ENCODE measurements at places on chromosomes 2 and 18. TPM values are rescaled to one million over a fixed set of nuclear protein-coding genes. Genes with fewer than 3 reads are reported as not detected.

- DNase-seq, result no peak
These were observed 9.1 kb downstream of the HSBP1L1 start for GRCh38 chr18:79973517-79973916.

DNA sequence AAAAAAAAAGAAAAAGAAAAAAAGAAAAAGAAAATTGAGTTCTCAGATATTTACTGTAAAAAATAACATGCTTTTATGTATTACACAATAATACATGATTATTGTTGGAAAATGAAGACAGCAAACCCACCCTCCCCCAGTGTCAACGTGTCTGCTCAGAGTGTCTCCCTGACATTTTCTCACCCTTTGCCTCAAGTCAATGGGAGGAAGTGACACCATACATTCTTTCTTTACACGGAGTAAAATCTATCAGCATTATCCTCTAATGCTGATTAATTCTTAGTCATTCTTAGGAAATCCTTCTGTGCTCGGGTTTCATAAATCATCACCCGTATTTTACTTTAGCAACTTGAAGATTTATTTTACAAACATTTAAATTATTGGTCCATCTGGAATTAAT is 32.0 kb downstream of the CTAGE1 start:
- no peak for DNase-seq

- no peak for DNase-seq
These were observed 260.0 kb upstream of the FN1 start for GRCh38 chr2:215695861-215696260.

GRCh38 chr18:4193086-4193485 is 262.0 kb downstream of the DLGAP1 start:
- no peak for DNase-seq

DNA sequence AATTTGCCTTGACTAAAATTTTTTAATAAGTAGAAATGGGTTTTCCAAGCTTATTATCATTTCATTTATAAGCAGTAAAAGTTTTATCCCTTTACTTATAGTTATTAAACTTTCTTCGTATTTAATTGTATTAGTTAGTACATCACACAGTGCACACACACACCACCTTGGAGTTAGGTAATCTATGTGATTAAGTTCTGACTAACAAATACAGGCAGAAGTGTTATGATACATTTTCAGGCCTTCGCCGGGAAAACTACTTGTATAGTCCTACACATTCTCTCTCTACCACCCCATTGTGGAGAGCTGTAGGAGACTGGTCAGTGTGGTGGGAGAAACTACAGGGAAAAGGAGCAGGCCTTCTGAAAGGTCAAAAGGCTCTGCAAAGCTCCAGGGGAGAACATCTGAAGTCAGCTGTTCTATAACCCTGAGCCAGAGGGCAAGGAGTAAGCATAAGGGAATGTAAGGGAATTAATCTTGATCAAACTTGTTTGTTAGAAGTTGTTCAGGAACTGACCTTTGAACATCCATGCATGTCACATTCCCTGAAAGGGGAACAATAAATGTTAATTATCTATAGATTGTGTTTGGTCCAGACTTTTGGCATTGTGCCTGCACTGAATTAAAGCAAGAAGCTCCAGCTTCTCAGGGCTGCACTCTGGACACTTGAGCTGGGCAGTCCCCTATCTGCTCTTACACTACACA is 231.7 kb downstream of the FSIP2 start:
- DNase-seq, result peak; percentile 30

DNA sequence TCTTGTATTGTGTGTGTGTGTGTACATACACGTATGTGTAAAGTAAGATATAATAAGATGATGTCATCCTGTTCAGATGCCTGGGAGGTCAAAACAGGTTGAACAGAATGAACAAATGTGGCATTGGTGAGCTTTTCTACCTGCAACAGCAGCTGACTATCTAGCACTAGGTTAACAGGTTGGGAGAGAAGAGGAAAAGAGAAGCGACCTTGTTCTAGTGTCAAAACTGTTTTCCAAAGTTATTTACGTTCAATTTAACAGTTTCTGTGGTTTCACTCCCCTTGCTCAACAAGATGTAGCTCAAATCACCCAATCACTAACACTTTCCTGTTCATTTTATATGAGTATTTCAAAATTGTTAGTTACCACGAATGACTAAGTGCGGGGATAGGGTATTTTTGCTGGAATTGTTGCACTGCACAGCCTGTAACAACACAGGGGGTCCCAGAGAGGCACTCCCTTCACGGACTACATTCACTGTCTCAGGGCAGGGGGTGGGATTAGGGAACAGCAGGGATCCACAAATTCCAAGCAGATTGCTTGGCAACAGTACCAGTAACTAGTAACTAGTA is 67.5 kb upstream of the DTNB start:
- DNase-seq, result no peak

DNA sequence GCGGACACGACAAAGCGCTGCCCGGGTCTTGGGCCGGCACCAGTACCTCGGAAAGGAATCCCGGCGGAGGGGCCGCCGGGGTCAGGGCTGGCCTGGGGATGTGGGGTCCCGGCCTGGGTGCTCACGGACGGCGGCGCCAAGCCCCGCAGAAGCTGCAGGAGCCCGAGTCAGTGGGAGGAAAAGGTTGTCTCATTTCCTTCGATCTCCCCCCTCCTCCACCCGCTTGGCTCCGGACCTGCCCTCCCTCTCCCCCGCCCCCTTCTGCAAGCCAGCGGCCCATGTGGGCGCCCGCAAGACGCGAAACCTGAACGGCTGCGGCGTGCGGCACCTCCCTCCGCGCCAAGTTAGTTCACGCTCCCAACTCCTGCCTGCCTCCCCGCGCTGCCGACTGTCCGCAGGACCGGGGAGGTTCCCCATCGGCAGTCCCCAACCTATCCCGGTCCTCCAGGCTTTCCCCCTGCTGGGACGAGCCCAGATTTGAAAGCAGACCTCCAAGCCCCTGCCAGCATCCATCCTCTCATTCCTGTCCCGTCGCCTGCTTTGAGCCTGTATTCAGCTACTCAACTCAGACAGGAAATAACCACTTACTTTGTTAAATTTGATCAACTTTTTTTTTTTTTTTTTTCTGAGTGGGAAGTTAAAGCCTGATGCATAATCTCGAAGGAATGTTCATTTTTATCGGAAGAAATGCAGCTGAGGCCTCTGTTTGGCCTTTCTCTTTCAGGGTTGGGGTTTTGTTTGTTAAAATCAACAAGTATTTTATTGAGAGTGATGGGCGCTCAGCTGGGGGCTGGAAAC is at the start of gene EVA1A:
EVA1A (minus strand) TSS at position 172 of the 798 bp plus-strand sequence. CDS start 42,799 bp downstream, outside the sequence.
- no peak for DNase-seq

DNA sequence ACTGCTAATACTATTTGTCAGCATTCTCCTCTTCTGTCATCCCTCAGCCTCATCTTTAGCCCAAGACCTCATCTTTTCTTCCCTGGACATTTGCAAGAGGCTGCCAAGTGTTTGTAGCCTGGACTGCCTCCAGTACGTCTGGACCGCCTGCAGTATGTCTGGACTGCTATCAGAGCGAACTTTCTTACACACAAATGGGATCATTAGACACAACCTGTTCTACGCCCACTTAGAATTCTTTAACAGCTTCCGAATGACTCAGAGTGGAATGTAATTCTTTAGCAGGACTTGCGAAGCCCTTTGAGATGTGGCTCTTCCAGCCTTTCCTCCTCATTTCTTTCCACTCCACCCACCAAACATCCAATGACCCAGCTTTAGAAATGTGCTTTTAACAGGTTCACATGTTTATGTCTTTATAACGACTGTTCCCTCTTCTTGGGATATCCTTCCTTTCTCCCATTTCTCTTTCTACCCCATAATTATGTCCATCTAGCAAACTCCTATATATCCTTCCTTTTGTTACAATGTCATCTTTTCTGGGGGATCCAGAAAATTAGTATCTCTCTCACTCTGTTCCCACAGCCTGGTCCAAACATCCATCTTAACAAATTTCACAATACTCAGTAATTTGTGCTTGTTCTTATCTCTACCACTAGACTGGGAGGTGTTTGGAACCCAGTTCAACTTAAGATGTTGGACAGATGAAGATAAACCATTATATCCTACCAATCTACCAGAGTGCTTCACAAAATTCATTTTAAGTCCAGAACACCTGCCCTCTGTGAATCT is 171.3 kb upstream of the PGAP1 start:
- no peak for DNase-seq

- DNase-seq, result peak; percentile 84
These were observed 27.9 kb downstream of the NEMP2 start for GRCh38 chr2:190506666-190507065.

- no peak for DNase-seq
These were observed 23.9 kb upstream of the ALLC start for GRCh38 chr2:3633982-3634595.

- DNase-seq, result no peak
These were observed 215.1 kb upstream of the SALL3 start for GRCh38 chr18:78764544-78764943.

- DNase-seq, result no peak
These were observed 257.3 kb upstream of the HNMT start for GRCh38 chr2:137706786-137707613.

DNA sequence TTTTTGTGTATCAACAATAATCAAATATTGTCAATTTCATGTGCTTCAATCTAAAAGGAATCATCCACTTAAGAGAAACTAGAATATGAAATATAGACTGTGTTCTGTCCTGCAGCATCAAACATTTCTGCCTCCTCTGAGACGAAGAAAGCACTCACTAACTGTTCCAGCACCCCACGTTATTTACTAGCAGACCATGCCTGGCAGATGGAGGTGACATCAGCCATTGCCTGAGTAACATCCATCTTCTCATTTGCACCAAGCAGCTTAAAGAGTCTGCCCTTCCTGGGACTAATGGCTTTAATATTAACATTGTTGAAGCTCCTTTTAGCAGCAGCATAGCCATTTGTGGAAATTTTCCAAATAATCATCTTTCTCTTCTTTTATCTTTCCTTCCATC is 25.7 kb downstream of the SGPP2 start:
- DNase-seq, result no peak

DNA sequence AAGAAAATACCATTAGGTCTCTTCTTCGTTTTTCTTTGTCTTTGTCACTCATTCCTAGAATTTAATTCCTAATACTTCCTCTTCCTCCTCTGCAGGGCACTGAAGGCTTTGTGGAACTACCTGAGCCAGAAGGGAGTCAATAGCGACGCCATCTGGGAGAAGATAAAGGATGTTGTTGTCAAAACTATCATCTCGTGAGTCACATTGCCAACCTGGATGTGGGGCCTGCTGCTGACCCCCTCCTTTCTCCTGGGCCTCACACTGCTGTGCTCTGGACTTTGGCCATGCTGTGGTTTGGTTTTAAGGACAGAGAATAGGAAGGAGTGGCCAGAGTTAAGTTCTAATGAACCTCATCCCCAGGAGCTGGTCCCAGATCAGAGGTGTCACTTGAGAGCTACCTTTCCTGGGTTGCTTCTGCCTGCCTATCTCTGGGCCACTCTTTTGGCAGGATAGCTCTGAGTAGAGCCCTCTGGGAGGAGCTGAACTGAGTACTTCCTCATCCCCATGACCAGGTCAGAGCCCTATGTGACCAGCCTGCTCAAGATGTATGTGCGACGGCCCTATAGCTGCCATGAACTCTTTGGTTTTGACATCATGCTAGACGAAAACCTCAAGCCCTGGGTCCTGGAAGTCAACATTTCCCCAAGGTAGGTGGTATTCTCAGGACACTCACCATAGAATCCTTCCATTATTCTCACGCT is 33.1 kb upstream of the CYP27A1 start:
- DNase-seq, result no peak

Gene PSTPIP2
- 9.4 TPM for total RNA-seq

Gene TLX2
- 0.17 TPM for total RNA-seq

Gene MALL
- 264 TPM for total RNA-seq

All from mucosa of descending colon (tissue), 3 donors.